ENCODE measurements at places on chromosomes 2 and 18.

GRCh38 chr2:236753606-236754270, 184.1 kb downstream of the ACKR3 start:
- no peak for DNase-seq

GRCh38 chr2:101540518-101540917, 65.6 kb upstream of the RFX8 start:
- peak; percentile 22 for DNase-seq

DNA sequence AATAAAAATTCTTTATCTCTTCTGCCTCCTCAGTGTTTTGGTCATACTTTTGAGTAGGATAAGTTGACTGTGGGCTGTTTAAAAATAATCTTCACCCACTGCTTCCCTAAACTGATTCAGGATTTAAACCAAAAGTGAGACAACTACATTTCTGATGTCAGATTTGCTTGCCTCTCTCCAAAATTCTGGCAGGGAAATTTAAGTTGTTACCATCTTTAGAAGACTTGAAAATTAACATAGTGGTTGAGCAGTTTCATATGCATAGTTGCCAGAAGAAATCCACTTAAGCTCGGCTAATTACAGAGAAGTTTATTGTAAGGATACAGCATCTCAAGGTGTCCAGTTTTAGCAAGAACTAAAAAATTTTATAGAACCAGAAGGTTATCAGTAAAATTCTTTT, 57.0 kb downstream of the MAIP1 start:
- DNase-seq, result no peak

- DNase-seq, result no peak
Measured at GRCh38 chr2:44752761-44753160, 188.7 kb upstream of the SIX3 start.

DNA sequence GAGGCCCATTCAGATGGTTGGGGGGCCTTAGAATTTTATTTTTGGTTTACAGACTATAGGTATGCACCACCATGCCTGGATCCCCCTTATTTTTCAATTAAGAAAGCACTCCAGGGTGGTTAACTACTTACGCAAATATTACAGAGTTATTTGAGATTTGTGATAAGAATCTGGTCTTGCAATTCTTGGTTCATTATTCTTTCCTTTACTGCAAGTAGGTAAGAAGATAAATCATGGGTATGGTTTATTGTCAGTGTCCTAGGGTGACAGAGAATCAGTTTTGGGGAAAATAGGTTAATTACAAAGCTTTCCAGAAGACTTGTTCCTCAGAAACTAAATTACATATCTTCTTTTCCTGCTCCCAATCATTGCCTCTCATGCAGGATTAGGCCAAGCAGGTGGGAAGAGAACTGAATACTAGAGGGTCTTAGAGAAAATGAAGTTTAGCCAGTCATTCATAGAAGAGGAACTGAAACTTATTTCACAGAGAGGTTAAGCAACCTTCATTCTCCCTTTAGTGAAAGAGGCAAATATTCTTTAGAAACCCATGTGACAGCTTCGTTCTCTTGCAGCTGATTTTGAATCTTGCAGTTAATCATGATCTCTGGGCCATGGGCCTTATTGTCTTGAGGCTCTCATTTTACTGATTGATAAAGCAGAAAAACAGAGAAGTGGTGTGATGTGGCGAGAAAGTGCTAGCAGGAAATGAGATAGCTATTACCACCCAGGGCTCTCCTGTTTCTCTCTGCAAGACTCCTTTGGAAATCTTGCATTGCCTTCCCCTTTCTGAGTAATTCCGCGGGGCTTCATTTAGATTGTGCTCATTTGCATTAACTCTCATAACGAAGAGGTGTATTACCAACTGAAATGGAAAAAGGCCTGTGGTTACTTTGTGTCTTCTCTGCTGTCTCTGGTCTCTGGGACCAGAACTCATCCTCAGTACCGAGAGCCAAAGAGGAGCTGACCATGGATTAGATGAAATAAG, 44.8 kb upstream of the ARHGAP25 start:
- no peak for DNase-seq

DNA sequence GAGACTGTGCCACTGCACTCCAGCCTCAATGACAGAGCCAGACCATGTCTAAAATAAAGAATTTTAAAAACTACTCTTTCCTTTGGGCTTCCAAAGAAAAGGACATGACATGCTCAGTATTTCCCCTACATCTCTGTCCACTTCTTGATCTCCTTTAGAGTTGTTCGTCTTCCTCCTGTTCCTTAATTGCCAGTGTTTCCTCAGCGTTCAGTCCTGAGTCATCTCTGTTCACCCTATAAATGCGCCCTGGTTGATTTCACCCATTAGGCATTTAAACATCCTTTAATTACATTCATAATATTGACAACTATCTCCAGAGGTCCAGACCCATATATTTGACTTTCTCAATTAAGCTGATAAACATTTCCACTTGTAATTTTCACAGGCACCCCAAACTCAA, 64.0 kb downstream of the AAK1 start:
- DNase-seq, result no peak

GRCh38 chr2:235806986-235807750, 313.3 kb downstream of the AGAP1 start:
- DNase-seq, result no peak

DNA sequence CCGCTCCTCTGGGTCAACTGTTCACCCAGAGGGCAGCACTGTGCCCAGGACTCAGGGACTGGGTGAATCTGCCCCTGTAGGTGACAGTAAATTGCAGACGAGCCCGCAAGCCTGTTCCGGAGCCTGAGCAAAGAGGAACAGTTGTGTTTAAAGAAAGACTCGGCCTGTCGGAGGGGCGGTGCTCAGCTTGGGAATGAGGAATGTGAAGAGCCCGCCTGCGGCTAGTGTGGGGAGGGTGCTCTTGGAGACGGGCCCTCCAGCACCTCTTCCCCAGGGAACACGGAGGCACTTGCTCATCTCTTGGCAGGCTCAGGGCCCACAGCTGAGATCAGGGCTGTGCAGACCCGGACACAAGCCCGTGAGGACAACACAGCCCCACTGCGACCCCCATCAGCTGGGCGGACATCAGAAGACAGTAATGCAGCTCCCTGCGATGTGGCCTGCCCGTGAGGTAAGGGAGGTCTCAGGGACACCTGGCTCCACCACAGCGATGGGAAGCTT, 299.0 kb downstream of the NDUFA10 start:
- DNase-seq, result no peak

DNA sequence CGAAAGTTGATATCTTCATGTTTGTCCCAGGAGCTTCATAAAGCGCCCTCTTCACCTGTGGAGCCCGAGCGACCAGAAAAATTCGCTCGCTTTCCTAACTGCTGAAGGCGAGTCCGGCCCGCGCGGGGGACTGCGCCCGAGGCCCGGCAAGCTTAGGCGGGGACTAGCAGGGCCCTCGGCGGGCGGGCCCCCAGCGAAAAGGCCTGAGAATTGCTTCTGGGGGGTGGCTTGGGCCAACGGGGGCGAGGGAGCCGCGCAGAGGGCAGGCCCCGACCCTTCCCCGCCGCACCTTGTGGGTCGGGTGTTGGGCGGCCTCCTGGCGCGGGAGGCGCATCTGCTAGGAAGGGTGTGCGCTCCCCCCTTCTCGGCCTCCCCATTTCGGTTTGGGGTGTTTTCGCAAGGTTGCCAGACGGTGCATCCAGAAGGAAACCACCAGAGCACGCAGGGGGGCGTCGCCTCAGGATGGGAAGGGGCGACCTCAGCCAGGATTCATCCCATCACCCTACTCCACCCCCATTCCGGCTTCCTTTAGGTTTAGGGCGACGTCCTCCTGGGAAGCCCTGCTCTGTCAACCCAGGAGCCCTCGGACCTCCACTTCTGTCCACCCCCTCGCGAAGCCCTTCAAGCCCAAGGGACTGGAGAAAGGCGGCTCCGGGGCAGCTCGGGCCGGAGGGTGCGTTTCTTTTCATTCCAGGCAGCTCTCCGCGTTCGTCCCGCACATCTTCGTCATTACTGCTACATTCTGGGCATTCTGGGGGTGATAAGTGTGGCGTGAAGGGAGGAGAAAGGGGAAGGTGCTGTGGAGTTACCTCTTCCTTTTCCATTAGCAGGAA, 9.1 kb downstream of the SP9 start:
- no peak for DNase-seq

DNA sequence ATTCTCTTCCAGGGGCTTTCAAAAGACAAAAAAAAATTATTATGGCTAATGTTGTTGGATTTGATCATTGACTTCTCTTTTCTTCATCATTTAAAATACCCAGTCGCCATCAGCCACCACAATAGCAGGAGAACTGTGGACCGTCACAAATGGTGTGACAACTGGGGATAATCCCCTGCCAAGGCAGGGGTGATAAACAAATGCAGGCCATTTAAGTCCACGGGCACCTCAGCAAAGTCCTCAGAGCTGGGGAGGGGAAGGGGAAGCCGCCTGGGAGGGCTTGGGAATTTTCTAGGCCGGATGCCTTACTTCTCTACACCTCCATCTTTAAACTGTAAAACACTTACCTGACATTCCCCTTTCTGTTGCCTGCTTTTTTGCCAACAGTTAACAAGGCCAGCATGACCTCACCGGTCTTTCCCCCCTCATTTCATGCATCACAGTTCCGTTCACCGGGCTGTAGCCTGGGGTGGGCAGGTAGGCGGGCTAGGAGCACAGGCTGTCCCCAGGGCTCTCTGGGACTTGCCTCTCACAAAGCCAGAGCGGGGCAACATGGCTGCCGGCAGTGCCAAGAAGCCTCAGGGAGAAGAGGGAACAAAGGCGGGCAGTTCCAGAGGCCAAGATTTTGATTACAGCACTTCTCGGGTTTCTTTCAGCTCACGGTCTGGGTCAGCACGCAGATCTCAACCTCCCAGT, 820.4 kb downstream of the BCL11A start:
- DNase-seq, result no peak

- DNase-seq, result no peak
Measured at GRCh38 chr2:135898234-135898786, 22.1 kb upstream of the MCM6 start.

Data from amniotic stem cell (primary cell).